ENCODE measurements at places on chromosomes 1 and 21.

- DNase-seq, result no peak
These were observed 355.5 kb downstream of the LMO4 start for GRCh38 chr1:87684194-87684593.

DNA sequence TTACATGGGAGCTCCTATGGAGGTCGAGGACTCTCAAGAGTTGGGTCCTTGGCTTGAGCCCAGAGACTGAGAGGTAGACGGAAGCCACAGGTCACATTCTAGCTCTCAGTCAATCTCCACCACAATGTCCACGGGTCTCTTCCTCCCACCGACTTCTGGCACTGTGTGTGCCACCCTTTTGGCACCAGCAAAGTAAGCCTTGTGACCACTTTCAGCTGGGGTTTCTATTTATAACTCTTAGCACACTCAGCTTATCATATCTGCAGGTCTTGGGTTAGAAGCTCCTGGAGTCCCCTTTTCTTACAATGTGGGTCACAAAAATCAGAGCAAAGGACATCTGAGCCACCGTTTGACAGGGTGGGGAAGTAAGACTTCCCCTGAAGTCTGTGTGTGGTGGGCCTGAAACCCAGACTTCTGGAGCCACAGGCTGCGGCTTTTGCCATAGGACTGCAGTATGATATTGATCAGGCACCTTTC is 28.3 kb downstream of the NCMAP start:
- DNase-seq, result no peak

DNA sequence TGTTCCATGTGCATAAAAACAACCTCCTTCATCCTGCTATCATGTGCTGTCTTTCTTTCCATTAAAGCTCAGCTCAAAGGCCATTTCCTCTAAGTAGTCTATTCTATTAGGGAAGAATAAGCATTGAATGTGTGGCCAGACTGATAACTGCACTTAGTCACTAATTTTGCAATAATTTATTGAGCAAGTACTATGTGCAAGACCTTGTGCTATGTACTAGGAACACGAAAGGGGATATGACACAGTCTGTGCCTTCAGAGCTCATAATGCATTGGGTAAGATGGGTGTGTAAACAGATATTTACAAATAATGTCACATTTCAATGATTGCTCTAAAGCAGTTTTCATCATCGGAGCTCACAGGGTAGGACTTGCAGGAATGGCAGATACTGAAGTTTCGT is 54.2 kb downstream of the NMNAT2 start:
- no peak for DNase-seq

DNA sequence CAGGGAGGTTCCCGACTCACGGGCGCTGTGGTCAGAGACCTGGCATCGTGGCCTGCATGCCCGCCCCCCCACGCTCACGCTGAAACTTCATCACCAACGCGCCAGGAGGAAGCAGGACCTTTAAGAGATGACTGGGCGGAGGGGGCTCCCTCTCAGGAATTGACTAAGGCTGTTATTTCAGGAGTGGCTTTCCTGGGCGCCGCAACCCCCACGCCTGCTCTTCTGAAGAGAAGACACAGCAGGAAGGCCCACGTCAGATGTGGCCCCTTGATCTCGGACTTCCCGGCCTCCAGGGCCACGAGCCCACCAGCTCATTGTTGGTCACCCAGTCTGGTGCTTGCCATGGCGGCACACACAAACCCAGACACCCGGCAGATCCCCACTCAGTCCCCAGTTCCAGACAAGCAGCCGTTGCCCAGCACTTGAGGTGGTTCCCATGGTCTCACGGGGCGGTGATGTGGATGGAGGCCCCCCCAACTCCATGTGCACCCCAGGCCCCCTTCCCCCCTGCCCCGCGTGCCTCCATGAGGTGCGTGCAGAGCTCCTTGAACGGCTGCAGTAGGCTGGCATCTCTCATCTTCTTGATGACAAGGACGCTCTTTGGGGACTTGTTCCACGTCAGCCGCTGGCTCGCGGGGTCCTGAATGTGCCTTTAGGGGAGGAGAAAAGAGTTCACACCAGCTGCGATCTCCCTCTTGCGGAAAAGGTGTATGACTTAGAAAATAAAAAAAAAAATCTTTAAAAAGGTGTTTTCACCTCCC is 21.4 kb downstream of the NADK start:
- no peak for DNase-seq

- no peak for DNase-seq
These were observed 1.4 kb downstream of the MOV10 start for GRCh38 chr1:112675728-112676381.

GRCh38 chr1:238135708-238136664 is 245.3 kb upstream of the ZP4 start:
- no peak for DNase-seq

DNA sequence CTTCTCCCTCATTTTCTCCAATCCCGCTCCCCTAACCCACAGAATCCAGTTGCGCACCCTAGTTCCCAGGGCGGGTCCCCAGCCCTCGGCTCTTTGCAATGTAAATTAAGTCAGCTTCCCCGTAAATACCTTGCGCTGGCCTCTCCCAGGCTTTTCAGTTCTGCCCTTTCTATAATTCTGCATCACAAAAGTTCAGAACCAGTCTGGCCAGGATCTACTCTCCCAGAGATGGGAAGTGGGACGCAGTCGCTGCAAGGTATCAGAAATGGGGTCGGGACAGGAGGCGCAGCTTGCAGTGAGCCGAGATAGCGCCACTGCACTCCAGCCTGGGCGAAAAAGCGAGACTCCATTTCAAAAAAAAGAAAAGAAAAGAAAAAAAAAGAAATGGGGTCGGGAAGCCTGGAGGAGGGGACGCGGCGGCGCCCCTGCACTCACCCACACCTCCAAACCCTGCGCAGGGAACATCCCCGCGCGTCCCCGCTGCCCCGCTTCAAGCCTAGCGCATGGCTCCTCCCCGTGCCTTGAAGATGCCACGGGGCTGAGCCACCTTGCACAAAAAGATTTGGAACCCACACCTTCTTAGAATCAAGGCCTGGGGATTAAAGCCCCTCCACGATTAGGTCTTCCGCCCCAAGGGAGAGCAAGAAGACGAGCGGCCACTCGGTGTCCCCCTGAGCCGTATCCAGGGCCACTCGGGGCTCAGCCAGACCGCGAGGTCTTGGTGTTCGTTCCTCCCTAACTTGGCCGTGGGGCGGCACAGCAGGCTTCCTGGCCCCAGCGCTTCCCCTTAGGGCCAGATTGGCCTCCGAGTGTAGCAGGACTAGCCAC is 27.2 kb upstream of the ITLN2 start:
- DNase-seq, result no peak

DNA sequence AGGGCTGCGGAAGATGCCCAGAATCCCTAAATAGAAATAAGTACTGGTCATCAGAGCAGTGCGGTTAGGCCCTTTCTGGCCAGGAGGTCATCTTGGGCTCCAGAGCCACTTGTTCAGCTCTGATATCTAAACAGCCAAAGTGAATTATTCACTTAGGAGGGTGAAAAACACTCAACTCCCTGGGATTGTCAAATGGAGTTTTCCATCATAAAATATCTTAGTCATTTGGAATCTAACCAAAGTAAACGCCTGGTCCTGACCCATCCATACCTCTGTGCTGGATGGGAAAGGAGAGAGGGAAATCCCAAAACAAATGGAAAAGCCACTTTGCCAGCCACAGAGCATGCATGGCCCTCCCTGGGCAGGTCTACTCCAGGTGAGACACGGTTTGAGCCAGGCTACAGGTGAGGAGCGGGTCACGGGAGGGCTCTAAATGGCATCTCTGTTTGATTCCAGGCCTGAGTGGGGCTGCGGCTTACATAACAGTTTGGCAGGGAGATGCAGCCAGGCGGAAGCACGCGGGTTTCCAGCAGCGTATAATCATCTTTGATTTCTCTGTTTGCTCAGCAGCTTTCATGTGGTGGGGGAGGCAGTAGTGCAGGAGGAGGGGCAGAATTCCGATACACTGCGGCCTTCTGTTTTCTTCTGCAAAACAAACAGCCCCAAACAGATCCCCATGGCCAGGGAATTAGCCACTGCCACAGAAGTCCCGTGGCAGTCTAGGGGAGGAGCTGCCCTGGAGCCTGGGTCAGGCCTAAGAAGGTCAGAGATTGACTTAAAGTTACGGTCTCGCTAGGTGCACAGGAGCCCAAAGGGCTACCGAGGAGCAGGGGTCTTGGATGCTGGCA is 59.1 kb upstream of the ZNF648 start:
- DNase-seq, result peak; percentile 33

DNA sequence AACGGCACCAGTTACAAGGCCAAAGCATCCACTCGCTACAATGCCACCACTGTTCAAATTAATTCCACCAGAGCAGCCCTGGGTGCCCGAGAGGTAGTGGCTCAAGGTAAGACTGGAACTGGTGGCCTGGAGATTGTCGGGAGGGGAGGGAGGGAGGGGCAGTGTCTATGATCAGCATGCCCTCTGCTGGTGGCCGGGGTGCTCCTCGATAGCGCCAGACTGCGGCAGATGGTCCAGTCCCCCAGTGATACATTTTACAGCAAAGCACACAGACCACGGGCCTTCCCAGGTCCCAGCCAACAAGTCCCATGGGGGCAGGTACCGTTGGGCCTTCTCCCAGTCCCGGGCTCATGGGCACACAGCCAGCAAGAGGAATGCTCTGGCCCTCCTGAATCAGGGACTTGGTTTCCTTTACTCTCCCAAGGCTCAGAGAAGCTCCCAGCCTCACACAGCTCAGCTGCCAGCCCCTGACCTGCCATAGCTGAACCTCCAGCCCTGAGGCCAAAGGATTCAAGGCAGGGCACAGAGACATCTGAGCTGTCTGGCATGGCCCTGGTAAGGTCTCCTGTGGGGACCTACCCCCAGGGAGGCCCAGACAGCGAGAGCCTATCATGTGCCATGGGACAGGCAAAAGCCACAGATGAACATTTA is 15.3 kb downstream of the ACOT7 start:
- no peak for DNase-seq

- no peak for DNase-seq
These were observed 7.1 kb downstream of the ITGB2 start for GRCh38 chr21:44913425-44914175.
